ENCODE measurements at places on chromosomes 5 and 9.

DNA sequence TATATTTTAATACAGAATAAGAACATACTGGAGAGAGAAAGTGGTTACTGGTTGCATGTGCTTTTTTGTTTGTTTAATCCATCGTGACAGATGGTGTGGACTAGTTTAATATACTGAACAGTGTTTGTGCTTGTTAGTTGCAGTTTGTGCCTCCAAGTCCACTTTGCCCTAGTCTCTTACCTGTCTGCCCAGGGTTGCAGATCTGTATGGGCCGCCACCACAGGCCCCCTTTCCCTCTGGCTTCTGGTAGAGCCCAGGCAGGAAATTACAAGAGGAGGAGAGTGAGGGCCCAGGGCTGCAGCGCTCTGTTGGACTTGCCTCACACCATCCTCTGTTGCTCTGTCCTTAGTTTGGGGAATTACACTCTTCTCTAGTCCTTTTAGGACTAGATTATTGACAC is 166.4 kb downstream of the KDM4C start:
- no peak for DNase-seq

GRCh38 chr5:82340799-82341198 is 62.6 kb upstream of the RPS23 start:
- no peak for DNase-seq

DNA sequence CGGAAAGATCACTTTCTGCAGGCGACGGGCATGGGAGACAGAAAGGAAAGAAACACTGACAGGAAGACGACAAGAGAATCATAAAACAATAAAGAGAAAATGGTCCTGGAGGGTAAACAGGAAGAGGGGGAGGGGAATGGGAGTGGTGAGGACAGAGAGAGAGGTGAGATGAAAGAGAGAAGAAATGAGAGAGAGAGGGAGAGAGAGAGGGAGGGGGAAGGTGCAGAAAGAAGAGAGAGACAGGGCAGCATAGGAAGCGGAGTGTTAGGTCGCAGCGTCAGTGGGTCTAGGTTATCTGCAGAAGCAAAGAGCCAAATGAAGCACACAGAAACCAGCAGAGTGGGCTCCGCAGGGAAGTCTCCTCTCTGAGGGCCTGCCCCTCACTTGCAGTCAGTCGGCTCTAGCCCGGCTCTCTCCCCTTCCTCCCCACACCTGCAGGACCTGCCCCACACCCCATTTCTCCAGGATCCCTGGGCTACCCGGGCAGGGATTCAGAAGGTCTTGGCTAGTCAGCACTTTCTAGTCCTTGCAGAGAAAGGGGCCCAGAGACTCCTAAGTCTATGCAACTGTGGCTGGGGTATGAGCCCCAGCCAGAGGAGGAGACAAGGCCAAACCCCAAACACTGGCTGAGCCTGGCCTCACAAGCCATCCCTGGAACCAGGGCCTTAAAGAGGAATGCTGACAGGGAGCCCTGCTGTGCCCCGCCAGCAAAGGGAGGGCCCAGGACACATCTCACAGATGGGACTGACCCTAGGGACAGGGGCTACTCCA is 29.7 kb upstream of the MEIKIN start:
- DNase-seq, result no peak

GRCh38 chr5:1463326-1464095 is 18.3 kb upstream of the SLC6A3 start:
- no peak for DNase-seq

- no peak for DNase-seq
Measured at GRCh38 chr5:61084658-61085057, 77.6 kb downstream of the SMIM15 start.

DNA sequence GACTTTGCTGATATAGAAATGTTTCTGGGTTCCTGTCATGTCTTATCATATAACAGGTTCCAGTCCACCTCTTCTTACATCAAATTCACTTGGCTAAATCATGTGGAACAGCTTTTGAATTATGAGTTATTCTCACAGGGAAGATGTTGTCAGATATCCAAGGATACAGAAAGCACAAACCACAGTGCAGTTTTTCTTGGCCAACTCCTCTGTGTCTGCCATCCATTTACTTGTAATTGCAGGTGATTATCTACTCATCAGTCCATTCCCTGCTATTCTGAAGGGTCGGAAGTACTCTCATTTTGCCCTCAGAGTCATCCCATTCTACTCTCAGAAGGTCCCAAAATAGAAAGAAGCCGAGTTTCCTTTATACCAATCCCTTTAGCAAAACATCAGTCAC is 10.0 kb downstream of the MARCHF11 start:
- no peak for DNase-seq

GRCh38 chr5:33763435-33763834 is 128.4 kb downstream of the ADAMTS12 start:
- no peak for DNase-seq

- no peak for DNase-seq
Measured at GRCh38 chr5:159083548-159084452, 15.9 kb downstream of the EBF1 start.

- no peak for DNase-seq
Measured at GRCh38 chr5:66002415-66002814, 76.0 kb downstream of the ERBIN start.

DNA sequence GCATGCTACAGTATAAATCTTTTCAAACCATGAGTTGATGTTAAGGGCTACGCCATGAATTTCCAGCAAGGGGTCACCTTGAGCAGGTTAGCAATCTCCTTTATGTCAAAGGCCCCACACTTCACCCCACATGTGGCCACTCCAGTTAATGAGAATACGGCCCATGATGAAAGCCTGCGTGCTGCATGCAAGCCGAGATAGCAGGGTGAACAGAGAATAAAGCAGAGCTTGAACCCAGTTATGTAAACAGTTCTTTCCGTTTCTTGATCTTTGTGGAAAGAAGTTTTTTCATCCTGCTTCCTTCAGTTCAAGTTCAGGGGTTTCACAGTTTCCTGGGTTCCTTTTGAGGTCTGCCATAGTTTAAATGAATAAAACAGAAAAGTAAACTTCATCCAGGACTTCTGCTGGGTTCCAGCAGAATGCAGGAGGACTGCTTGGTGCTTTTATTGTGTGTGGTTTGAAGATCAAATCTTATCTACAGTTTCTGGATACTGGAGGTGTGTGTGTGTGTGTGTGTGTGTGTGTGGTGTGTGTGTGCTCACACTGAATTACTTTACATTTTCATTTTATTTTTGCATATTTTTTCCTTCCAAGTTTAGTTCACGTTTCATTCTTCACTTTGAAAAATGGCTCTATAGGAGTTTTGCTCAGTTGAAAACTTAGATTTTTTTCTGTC is 87.1 kb downstream of the HMHB1 start:
- no peak for DNase-seq

DNA sequence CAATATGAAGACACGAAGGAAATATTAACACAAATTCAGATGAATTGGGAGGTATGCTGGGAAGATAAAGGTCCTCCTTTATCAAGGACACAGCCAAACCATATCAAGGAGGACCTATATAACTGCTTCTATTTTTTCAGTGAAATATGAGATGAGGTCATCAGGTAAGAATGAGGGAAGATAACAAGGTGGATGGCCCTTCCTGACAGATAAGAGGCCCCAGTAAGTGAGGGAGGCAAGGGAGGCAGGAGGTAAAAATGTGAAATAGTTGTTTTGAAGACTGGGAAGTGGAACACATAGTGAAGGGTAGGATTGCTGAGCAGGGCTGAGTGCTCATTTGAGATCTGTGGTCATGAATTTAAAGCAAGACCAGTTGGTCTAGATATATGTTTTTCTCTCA is 60.0 kb upstream of the FOXE1 start:
- no peak for DNase-seq

DNA sequence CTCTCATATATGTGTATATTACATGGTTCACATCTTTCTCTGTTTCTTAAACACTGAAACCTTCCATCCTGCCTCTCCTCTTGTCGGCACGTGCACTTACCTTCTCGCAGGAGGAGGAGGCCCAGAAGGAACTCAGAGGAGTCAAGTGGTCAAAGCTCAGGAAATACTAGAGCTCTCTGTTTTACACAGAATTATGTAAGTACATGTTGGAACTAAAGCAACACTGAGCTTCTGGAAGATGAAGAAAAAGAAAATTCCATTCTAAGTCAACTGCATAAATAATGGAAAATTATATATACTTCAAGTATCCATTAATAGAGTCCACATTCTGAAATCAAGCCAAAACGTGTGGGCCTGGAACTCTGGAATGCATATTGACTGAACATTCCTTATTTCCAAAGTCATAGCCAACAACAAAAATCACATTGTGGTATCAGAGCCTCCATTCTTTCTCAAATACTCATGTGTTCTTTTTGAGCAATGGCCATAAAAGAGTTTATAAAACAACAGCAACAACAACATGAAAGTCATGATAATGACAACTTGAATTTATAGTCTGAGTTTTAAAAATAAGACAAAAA is 121.5 kb upstream of the RAI14 start:
- no peak for DNase-seq

DNA sequence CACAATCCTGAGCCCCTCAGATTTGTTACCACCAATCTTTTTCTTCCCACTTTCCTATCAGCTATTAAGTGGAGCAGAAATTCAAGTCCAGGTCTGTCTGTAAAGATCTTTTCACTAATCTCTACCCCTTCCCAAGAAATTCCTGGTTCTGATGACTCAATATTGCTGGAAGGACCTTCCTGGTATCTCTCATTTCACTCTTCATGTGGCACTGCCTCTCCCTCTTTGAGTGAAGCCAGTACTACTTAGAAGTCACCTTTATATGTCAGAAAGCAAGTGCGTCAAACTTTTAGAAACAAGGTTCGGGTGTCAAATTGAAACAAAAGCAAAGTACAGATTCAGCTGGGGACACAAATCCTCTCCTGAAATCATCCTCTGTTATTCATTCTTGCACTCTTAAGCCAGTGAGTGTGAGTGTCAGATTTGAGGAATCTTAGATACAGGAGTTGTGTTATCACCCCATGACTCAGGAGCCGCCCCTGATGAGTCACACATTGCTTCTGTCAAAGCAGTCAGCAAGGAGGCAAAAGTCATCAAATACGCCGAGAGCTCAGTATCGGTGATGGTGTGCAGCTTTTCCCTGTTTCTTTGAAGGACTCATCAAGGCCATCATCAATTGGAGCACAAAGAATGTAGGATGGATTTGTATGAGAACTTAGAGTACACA is 313.0 kb downstream of the CETN3 start:
- DNase-seq, result no peak

GRCh38 chr9:76662476-76663281 is 101.6 kb upstream of the PCA3 start:
- no peak for DNase-seq

GRCh38 chr9:131405428-131405827 is 11.5 kb downstream of the PRRC2B start:
- DNase-seq, result no peak

DNA sequence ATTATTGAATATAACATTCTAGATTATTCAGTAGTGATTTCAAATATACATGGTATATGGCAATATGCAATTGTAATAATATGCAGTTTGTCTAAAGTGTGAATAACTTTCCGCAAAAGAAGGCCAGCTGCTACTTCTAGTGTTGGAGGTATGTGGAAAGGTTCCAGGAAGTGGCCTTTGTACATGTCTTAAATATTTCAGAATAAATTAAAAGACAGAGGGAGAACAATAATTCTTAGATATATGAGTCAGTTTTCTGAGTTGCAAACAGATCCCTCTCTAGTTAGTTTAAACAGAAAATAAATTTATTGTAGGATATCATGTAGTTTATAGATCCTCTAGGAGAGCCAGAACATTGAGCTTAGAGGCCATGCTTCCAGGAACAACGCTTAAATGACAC is 210.8 kb upstream of the ELL2 start:
- no peak for DNase-seq

GRCh38 chr9:70534061-70534460 is 119.6 kb upstream of the KLF9 start:
- DNase-seq, result no peak

GRCh38 chr5:135950611-135951010 is 4.2 kb downstream of the LECT2 start:
- no peak for DNase-seq

GRCh38 chr5:24750355-24750754 is 105.6 kb upstream of the CDH10 start:
- no peak for DNase-seq

GRCh38 chr5:159242656-159243055 is 20.4 kb upstream of the UBLCP1 start:
- no peak for DNase-seq

DNA sequence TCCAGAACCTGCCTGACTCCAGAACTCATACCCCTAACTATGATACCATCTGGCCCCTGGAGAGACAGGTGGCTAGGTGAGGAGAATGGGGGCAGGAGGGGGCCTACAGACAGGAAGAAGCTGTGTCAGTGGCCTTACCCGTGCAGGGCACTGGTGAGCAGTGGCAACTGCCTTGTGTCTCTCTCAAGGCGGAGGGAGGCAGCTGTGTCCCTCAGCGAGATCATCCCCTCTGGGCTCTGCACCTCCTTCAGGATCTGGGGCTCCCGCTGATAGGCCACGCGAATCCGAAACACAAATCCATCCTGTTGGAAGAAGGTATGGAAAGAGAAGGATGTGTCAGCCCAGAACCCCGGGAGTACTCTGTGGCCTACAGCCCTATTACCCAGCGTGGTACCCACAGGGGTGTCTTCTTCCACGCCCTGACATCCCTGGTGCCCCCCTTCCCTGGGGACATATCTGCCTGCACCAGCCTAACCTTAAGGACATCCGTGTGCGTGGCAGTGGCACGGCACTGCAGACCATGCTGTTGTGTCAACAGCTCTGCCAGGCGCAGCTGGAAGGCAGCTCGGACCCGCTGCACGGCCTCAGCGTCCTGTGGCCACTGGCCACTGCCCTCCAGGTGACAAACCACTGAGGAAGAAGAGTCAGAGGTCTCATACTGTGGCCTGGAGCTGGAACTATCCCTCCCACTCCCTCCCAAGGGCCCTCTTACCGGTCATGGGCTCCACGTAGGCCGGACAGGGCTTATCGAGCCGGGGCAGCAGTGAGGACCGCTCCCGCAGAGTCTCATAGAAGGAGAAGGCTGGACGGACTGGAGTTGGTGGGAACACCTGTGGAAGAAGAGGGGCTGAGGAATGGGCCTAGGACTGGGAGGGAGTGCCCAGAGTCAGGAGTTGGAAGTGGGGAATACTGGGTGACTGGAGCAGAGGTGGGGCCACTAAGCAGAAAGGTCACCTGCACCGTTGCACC is 7.8 kb downstream of the NOL6 start:
- DNase-seq, result no peak

GRCh38 chr5:168601972-168602371 is 22.8 kb upstream of the PANK3 start:
- no peak for DNase-seq

GRCh38 chr5:103829585-103829984 is 267.0 kb upstream of the NUDT12 start:
- DNase-seq, result no peak

DNA sequence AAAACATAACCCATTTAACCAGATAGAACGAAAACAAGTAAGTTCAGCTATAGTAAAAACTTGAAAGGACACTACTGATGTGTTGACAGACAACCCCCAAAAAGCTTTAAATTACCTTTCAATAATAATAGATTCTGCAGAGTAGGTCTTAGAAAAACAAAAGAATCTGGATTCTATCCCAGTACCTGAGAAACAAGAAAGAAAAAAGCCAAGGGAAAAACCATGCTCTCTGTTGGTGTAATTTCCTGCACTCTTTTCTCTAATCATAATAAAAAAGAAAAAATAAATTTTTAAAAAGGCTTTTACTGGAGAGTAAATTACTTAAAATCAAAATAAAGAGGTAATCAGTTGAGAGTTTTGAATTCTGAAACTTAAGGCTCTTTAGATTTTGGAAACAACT is 1090.4 kb downstream of the PTPRD start:
- DNase-seq, result no peak

GRCh38 chr5:25345240-25345771 is 700.5 kb upstream of the CDH10 start:
- DNase-seq, result no peak

Data from T-helper 2 cell (primary cell).